ENCODE measurements at places on chromosomes 1 and 21. TPM values are rescaled to one million over a fixed set of nuclear protein-coding genes. Genes with fewer than 3 reads are reported as not detected.

Gene ZNF695
- 0.63 TPM for polyA plus RNA-seq

Gene YBEY
- 16.4 TPM for polyA plus RNA-seq

Gene CFHR2
- not detected for polyA plus RNA-seq

Gene KANK4
- 0.31 TPM for polyA plus RNA-seq

Gene IVL
- not detected for polyA plus RNA-seq

Gene SMPDL3B
- 17.9 TPM for polyA plus RNA-seq

Gene C1QTNF12
- polyA plus RNA-seq, result 1.6 TPM

Gene KCNK2
- polyA plus RNA-seq, result 0.40 TPM

Gene APOBEC4
- polyA plus RNA-seq, result not detected

Gene ANP32E
- 15.4 TPM for polyA plus RNA-seq

Measured in stomach (tissue), 19 donors.